GM23248 (cell line): ENCODE measurements at places on chromosomes 12 and 14. TPM values are rescaled to one million over a fixed set of nuclear protein-coding genes. Genes with fewer than 3 reads are reported as not detected.

DNA sequence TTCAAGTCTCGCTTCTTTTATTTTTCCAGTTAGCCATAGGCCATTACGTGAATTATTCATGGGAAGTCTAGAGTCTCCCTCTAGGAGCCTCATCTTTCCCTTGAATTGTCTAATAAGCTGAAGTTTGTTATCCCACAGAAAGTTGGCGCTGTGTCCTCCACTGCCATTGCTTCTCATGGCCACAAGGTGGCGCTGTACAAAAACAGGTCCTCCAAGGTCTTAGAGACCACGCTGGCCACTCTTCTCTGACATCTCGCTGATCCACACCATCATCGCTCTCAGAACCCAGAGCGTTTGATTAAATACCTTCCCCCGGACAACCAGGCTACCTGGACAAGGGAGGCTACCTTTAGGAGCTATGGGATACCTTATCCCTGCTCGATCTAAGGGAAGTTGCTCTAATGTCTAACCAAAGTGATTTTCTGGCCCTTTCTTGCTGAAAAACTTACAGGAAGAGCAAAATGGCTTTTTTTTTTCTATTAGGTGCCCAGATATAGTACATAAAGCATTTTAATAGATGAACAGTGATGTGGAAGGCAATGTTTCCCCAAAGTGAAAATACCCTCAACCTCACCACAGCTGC lies 110.0 kb downstream of the CCDC60 start:
- no peak overlapping the region for H3K27ac ChIP-seq
- H3K36me3 ChIP-seq: no peaks in the 10 kb centered on the region
- no peak overlapping the region for H3K4me3 ChIP-seq
- DNase-seq: peak; percentile 33
- no peaks in the 10 kb centered on the region for H3K27me3 ChIP-seq

SLC7A8 gene
- total RNA-seq: 2.7 and 6.7 TPM in 2 replicates

LBHD2 gene
- not detected in 2 replicates for total RNA-seq

LRRIQ1 gene
- 0.11 and 0.13 TPM in 2 replicates for total RNA-seq

DNA sequence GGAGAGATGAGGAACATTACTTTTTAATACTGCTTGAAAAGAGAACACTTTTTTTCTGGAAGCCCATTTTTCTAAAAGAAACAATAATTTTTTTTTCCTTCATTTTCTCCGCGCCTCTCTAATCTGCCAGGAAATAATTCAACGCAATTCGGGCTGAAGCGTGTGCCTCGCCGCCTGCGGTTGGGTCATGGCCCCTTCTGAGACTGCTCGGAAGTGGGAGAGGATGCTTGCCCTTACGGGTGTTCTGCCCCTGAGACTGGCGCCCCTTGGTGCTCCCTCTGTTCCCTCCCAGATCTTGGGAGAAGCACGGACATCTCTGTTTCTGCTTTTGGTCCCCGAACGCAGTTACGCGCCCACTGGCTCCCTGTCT lies 332 bp upstream of the TBC1D30 start:
- H3K27ac ChIP-seq: no peak overlapping the region
- H3K36me3 ChIP-seq: no peaks in the 10 kb centered on the region
- H3K27me3 ChIP-seq: peaks cover 58% of the 10 kb centered on the region
- no peaks in the 10 kb centered on the region for H3K4me1 ChIP-seq
- peak overlapping the region; percentile 66 for H3K4me3 ChIP-seq
